ENCODE measurements at places on chromosomes 12 and 14.
A peak's percentile ranks its signal among the peaks of the same experiment; 100 is the strongest.

DNA sequence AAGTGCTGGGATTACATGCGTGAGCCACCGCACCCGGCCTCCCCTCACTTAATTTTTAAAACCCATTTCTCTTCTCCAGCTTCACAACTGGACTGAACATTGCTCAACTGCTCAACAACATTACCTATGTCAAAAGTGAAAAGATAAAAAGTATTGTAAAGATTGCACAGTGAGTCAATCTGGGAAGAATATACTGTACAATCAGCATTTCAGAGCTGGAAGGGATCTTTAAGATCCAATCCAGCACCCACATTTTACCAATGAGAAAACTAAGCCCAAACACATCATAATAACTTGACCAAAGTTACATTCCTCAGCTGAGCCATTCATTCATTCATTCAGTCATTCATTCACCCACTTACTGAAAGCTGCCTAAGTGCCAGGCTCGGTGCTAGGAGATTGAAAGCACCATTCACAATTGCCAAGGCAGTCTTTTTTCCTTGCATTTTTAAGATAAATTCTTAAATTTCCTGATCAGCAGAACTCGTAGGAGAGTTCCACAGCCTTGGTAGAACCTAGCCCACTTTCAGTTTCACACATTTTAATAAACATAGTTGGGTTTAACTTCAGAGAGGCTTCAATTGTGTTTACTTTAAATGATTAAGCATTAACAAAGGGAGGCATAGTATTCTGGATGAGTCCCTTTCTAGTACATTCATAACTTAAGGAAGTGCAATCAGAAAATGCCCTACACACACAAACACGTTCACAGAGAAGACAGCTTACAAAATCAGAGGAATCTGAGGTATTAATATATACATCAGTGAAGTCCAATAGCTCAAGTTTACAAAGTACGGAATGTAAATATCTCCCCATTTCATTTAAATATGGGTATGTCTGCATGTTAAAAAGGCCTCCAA, 3.0 kb downstream of the GALNT4 start:
- no peak for DNase-seq

DNA sequence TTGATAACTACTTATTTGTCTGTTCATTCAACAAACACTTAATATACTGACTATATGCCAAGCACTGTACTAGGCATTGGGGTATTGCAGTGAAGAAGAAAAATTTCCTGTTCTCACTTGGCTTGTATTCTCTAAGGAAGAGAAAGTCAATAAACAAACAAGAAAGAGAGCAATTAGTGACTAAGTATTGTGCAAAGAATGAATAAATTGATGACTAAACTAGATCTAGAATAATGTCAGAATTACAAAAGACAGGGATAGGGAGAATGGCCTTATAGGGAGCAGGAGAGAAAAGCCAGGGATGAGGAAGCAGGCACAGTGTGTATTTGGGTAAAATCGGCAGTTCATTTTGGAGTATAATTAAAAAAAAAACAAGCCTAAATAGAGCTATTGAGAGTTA, 4.2 kb upstream of the LIN7A start:
- no peak for DNase-seq

DNA sequence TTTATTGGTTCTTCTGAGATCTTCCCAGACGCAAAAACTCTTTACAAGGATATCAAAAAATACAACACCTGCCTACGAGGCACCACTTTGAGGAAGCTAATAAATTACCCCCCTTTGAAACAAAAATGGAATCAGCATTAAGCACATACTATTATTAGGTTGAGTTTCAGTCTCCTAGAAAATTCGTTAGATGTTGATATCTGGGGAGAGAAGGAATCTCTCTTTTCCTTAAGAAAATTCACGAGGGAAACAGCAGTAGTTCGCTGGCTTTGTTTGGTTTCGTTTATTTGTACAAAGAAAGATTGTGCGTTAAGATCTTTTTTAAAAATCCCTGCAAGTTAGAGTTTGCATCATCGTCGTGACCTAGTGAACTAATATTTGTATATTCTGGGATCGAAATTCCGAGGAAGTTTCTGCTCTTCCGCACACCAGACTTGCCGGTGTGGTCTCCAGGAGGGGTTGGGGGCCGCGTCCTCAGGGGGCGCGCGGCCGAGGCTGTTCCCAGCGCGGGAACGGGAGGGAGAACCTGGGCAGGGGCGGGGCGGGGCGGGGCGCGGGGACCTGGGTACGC, 12.1 kb downstream of the NKX2-1 start:
- DNase-seq: no peak

DNA sequence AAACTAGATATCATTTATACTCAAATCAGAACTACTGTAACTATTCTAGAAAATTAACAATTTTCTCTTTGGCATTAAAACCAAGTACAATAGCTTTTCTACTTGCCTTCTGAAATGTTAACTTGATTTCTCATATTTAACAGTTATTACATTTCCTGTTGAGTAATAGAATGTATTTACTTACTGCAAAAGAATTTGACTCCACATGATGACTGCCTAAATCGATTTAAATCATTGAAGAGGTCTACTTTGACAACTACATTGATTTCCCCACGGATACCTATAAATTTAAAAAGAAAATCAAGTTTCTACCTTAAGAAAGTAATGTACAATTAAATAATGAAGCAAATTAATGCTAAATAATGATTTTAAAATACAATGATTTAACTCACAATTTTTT, 18.9 kb downstream of the C2CD5 start:
- DNase-seq: no peak

- DNase-seq: no peak
Observed at GRCh38 chr14:100531152-100532121, 55.8 kb downstream of the BEGAIN start.

GRCh38 chr12:9687228-9687627, 17.7 kb downstream of the CLEC2D start:
- DNase-seq: no peak

DNA sequence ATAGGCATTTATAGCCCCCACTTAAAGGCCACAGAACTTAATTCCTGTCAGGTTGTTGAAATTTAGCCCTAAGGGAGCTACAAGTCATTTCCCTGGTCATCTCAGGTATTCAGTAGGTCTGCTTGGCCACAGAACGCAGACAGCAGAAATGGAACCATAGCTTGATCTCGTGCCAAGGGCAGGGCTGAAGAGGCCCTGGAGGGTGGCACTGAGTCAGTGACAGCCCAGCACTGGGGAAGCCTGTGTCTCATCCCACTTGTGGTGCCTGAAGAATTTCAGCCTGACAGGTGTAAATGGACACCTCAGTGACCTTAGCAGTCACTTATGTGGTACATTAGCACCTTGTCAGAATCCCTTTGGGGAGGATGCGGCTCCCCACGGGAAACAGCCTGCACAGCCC, 6.6 kb downstream of the PRKAB1 start:
- DNase-seq: no peak

DNA sequence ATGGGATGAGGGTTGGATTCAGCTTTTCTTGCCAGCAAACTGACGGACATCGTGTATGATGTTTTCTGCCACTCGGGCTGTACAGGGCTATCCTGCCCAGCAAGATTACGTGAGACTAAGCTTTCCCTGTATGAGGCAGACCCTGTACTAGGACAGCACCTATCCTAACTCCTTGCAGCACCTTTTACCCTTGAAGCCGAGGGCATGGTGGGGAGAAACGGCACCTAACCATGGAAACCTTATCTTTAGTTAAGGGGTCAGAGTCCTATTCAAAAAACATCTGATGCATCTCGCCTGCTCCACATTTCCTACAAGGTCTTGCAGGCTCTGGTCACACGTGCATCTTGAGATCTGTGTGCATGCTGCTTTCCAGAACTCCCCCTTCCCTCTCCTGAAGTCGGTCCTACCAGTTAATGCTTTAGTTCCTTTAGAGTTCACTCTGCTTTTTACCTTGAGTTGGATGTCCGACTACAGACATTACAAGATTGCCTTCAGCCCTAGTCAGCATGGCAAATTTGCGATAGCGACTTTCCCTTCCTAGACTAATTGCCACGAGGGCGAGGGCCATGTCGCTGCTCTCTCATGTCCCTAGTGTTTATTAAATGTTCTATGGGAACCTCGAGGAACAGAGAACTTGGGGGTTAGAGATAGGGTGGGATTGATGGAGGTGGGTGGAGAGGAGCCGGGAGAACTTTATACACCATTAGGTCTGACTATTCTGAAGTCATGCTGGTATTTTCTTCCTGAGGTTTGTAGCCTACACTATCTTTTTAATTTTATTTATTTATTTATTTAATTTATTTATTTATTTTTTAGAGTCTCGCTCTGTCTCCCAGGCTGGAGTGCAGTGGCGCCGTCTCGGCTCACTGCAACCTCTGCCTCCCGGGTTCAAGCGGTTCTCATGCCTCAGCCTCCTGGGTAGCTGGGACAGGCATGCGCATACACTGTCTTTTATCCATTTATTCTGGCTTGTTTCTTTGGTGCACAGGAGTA, 6.6 kb downstream of the RAN start:
- DNase-seq: no peak

DNA sequence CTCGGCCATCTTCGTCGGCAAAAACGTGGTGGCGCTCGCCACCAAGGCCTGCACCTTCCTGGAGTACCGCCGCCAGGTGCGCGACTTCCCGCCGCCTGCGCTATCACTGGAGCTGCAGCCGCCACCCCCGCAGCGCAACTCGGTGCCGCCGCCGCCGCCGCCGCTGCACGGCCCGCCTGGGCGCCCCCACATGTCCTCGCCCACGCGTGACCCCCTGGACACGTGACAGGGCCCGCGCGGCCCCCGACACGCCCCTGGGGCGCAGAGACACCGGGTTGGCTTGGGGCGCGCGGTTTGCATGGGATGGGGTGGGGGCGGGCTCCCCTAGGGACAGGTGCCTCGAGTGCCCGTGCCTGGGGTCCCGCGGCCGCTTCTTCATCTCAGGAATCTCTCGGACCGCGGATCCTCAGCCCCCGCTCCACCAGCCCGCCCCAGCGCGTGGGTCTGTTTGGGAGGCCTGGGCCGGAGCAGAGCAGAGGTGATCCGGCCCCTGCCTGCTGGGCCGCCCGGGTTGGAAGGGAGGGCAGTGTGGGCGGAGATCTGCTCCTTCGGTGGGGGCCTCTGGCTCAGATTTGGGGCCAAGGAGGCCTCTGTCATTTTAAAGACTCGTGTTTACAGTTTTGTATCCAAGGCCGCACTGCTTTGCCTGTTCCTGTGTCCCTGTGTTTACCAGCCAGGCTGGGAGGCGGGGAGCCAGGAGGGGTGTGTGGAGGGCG, 3.3 kb downstream of the TMEM121 start:
- no peak for DNase-seq

- DNase-seq: no peak
Observed at GRCh38 chr12:80777587-80777986, 60.9 kb downstream of the MYF5 start.

- no peak for DNase-seq
Observed at GRCh38 chr14:99262977-99263448, 9.0 kb downstream of the BCL11B start.

DNA sequence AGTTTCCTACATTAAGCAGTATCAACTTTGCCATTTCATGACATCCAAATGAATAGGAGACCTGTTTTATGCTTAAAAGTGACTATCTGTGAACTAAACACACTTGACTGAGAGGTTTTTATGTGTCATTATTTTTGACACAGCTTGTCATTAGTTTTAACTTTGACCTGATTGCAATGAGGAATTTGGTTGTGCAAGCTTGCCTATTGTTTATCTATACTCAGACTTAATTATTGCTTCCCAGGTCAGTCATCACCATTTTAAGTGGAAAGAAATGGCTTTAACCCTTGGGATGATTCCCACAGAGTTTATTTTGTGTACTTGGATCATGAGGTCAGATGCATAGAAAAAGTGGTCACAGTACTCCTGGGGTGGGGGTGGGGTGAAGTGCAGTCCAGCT, 171.0 kb upstream of the PRICKLE1 start:
- no peak for DNase-seq

- DNase-seq: no peak
Observed at GRCh38 chr14:73862480-73862879, 10.8 kb downstream of the PTGR2 start.

GRCh38 chr12:94308612-94309011, 151.1 kb downstream of the CEP83 start:
- DNase-seq: no peak

DNA sequence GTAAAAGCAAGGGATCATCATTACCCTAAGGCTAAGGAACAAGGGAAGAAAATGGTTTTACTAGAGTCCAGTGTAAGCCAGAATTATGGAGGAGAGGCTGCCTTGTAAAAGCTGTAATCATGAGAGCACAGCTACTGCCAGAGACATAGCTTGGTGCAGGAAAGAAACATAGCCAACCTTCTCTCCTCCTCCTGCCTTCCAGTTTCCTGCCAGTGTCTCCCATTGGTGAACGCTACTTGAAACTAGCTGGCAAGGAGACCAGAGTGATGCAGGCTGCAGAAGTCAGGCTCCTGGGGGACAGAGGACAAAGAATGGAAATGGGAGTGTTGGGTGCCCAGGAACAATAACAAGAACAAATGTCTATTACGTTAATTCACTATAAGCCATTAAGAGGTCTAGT, 158.5 kb downstream of the NELL2 start:
- no peak for DNase-seq

DNA sequence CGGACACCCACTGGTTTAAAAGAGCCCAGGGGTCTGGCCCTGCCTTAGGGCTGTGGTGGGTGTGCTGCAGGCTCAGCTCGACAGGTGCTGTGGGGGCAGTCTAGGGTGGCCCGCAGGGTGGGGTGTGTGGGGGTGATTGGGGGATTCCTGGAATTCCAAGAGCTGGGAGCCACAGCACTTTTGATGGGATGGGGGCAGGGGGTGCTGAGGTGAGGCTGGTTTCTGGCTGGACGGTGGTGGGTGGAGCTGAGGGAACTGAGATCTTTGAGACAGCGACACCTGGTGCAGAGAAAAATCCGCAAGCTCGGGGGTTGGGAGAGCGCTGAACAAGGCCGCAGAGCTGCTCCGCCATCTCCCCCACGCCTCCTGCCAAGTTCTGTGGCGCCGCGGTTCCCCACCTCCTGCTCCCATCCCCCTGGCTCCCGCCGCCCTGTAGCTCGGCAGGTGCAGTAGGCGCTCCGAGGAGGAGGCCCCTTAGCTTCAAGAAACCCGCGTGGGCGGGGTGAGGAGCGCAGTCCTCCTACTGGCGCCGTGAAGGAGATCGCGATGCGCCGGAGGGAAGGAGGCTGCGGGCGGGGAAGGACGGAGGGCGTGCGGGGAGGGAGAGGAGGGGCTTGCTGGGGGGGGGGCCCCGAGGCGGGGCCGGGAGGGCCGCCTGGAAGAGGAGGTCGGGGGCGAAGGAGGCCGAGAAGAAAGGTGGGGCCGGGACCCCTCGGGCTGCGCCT, 1.3 kb upstream of the TEDC1 start:
- peak; percentile 71 for DNase-seq

DNA sequence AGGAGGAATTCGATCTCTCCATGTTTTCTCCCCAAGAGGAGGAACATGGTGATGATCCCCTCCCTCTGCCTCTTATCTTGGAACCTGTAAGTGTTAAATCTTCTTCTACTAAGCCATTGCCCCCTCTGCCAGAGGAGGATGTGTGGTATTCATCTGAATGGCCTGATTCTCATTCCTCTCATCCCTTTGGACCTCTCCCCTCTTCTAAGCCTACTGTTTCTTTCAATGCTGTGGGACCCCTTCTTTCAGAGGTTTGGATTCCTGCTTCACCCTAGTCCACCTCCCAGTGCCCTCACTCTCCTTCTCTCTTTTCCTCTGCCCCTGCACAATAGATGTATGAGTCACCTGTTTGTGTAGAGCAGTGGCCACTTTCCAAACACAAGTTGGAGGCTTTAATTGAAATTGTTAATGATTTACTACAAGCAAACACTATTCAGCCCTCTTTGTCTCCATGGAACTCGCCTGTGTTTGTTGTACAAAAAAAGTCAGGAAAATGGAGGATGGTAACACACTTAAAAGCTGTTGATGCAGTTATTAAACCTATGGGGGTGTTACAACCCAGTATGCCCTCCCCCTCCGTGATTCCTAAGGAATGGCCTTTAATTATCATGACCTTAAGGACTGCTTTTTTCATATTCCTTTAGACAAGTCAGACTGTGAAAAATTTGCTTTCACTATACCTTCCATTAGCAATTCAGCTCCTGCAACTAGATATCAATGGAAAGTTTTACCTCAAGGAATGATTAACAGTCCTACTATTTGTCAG, 192.1 kb upstream of the ALG10B start:
- DNase-seq: no peak
